ENCODE measurements at places on chromosomes 6 and 20.

GRCh38 chr6:20332441-20333006, 69.2 kb upstream of the E2F3 start:
- no peak for DNase-seq

GRCh38 chr20:8540466-8540865, 408.4 kb downstream of the PLCB1 start:
- no peak for DNase-seq

GRCh38 chr6:91155129-91155785, 568.4 kb upstream of the MAP3K7 start:
- no peak for DNase-seq

DNA sequence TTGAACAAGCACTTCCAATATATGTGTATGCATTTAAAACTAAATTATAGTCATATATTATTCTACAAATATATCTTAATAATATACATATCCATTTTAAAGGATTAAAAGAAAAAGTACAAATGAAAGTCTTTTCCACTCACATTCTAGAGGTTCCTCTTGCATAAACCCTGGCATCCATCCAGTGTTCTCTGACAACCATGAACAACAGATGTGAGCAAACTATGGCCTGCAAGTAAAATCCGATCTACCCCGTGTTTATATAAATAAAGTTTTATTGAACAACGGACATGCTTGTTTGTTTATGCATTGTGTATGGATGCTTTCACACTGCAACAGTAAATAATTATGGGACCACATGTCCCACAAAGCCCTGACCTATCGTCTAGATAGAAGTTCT, 1122.3 kb downstream of the EPHA7 start:
- no peak for DNase-seq

DNA sequence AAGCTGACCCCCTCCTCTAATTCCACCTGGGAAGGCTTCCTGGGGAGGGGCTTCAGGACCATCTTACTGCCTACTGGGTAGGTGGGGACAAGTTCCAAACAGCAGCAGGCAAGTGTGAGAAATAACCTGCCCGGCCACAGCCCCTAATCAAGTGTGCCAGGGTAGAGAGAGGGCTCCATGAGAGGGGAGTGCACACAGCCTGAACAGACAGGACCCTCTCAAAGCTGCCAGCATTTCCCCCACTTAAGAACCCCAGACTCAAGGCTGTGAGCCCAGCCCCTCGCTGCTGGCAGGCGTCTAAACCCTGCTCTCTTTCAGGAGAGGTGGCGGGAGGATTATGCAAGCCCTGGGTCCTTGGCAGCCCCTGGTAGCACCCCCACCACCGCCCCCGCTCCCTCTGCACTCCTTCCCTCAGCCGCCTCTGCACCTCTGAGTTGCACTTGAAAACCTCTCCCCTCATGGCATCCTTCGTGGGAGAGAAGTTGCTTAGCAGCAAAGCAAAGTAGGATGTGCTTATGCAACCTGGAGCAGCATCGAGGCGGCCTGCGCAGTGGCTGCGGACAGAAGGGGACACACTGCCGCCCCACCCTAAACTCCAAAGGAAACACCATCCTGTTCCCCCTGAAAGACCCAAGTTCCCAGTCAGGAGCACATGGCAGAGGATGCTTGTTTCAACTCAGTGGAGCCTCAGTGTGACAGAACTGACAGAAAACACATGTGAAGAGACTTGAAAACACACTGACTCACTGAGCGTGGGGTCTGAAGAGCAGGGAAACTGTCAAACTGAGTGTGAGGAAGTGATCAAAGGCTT, 10.5 kb downstream of the DDRGK1 start:
- DNase-seq, result no peak

DNA sequence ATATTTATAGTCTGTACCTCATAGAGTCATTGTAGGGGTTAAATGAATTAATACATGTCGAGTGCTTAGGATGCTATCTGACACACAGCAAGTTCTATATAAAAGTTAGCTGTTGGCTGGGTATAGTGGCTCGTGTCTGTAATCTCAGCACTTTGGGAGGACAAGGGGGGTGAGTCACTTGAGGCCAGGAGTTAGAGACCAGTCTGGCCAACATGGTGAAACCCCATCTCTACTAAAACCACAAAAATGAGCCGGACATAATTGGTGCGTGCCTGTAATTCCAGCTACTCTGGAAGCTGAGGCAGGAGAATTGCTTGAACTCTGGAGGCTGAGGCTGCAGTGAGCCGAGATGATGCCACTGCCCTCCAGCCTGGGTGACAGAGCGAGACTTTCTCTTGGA, 222.9 kb downstream of the UBE3D start:
- no peak for DNase-seq

DNA sequence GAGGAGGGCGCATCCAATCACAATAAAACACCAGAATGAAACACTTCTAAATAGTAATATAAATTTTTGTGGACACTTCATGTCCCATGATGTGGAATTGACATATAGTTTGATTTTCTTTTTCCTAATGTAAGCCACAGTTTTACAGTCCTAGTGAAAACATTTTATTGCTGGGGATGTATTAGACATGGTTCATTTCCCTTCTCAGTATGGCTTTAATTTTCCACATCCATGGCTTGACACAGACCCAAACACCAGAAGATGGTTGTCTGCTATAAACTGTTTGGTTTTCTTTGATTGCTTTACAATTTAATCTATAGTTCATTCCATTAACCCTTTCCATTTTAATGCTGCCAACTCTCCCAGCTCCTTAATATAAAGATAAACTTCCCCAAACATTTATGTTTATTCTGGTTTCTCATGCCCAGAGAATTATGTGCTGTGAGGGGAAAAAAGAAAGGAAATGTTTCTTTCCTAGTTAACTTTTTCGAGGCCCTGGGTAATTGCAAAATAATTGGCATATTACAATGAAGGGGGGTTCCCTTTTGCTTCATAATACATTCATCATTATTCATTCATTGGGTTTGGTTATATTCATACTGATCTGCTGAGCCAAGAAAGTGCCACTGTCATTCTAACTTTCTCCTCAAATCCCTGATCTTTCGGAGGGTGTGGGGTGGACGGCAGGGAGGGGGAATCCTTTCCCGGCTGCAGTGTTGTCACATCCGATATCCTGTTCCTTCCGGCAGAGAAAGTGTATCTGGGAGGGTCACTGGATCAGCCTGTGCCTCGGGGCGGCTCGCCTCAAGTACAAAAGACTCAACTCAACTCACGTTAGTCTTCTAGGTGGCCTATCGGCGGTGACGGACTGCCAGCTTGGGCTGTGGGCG, 127.6 kb upstream of the TFAP2D start:
- no peak for DNase-seq

- DNase-seq, result no peak
These were observed 34.7 kb downstream of the KIAA1755 start for GRCh38 chr20:38225900-38226263.

DNA sequence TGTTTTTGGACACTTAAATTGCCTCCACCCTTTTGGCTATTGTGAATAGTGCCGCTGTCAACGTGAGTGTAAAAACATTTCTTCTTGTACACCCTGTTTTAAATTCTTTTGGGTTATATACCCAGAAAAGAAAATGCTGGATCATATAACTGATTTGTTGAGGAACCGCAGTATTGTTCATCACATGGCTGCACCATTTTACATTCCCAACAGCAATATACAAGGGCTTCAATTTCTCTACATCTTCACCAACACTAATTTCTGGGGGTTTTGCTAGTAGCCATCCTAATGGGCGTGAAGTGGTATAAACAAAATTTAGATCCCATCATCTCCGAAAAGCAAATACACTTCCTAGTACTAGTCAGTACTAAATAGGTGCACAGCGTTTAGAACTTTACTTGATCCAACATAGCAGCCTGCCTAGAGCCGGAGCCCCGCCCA, 579 bp upstream of the BPHL start:
- DNase-seq, result no peak

GRCh38 chr6:154974485-154975149, 20.5 kb upstream of the TIAM2 start:
- no peak for DNase-seq

DNA sequence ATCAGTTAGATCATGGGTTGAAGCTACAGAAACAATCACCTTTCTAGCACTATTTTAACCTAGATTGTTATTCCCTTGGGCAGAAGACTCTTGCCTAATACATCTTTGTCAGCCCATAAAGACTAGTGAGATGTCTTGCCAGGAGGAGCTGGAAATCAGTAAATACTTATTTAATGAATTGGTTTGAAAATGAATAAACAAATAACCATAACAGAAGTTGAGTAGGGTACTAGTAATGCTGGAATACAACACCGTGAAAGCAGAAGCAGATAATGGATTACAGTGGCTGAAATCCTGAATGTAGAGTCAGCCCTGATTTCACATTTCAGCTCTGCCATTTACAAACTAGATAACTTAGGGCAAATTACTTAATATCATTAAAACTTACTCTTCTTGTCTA, 236.1 kb downstream of the PACRG start:
- no peak for DNase-seq

DNA sequence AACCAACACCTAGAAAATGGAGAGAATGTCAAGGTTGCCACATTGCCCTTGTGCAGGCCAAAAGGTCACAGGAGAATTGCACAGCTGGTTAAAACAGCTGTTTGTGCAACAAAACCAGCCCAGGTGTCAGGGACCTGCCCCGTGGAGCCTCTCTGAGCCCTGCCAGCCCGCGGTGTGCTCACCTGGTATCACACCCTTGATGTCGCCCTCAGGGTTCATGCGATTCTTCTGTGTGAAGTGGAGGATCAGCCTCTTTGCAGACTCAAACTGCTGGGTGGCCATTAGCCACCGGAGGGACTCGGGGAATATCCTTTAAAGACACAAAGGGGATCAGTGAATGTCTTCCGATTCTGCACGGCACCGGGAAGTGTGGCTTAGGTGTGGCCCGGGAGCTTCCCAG, 39.2 kb downstream of the PSMG4 start:
- DNase-seq, result no peak

DNA sequence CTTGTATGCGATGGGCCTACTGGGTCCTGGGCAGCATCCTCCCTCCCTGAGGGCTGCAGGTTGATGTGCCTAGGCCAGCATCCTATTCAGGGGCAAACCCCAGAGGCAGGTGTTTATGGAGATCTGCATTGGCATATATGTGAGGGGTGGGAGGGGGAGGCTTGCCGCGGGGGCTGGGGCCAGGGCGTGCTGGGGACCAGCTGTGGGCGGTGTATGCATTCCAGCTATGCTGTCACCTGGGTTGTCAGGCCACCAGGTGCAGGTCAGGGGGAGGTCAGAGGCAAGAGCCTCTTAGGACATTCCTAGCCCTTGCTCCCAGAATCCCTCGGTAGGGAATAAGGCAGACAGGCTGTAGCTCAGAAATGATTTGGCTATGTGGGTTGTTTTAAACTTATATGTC, 11.9 kb downstream of the FOXA2 start:
- no peak for DNase-seq

DNA sequence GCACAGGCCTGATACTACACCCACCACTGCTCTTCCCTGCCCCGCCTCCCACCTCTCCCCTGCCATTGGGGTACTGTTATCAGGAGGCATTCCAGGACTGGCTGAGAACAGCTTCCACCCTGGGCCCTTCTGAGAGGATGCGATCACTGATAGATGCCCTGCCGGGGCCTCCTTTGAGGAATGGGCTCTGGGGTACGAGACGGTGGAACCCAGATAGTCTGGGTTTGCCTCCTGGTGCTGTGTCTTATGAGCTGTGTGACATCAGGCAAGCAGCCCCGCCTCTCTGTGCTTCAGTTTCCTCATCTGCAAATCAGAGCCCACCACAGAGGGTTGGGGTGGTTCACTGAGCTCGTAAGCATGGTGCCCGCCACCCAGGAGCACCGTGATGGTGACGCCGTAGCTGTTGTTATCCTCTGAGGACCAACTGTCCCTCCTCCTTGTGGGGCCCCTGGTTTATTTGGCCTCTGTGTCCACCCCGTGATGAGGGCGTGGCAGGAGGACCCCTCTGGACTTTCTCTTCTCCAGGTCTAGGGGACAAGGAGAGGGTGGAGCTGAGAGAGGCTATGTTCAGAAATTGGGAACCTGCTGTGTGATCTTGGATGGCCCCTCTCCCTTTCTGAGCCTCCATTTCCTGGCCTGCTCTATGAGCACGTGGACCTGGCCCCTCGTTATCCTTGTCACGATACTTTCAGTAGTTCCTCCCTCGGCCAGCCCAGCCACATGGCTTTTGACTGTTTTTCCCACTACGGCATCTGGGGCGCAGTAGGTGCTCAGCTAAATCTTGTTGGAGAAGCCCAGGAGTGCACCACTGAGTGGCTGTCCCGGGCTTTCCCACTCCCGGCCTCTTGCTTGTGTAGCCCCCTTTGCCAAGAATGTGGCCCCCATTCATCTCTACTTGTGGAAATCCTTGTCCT, 18.3 kb downstream of the SRC start:
- no peak for DNase-seq

DNA sequence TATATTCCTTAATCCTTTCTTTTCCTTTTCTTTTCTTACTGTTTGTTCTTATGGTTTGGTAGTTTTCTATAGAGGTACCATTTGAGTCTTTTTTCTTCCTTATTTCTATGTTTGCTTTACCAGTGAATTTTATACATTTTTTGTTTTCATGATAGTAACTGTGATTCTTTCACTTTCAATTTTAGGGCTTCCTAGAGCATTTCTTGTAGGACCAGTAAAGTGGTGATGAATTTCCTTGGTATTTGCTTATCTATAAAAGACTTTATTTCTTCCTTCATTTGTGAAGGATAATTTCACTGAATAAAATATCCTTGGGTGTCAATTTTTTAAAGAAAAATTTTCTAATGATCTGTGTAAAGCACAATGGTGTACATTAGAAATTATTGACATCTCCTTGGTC, 637.4 kb downstream of the CD109 start:
- DNase-seq, result no peak

- DNase-seq, result no peak
These were observed 262.8 kb upstream of the TAB2 start for GRCh38 chr6:149054559-149055194.

GRCh38 chr20:61300709-61301108, 48.6 kb downstream of the CDH4 start:
- DNase-seq, result no peak

DNA sequence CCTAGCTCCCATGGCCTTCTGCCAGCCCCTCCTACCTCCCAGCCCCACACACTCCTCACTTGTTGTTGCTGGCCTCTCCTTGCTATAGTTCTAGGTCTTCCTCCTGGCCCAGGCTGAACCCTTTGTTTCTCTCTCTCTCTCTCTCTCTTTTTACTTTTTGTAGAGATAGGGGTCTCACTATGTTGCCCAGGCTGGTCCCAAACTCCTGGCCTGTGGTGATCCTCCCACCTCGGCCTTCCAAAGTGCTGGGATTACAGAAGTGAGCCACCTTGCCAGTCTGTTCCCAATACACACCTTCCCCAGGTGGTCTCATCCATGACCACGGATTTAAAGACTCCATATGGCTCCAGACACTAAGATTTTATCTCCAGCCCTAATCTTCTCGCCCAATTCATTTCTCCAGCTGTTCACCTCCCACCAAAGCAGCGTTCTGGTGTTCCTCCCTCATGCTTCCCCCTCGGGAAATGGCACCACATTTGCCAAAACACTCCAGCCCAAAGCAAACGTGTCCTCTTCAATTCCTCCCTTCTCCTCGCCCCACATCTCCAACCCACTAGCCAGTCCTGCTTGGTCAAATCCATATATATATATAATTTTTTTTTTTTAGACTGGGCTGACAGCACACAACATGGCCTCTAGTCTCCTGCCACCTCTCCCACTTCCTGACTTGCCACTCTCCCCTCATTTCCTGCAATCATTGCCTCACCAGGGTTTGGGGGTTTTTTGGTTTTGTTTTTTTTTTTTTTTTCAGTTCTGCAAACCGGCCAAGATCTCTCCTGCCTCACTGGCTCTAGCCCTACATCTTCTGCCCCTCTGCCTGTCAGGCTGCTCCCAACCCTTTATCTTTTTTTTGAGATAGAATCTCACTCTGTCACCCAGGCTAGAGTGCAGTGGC, 104.4 kb downstream of the NCR2 start:
- no peak for DNase-seq

Measured in urothelium cell line (cell line).